NCI-H2081 (cell line): ENCODE measurements at places on chromosomes 3 and 15.

DNA sequence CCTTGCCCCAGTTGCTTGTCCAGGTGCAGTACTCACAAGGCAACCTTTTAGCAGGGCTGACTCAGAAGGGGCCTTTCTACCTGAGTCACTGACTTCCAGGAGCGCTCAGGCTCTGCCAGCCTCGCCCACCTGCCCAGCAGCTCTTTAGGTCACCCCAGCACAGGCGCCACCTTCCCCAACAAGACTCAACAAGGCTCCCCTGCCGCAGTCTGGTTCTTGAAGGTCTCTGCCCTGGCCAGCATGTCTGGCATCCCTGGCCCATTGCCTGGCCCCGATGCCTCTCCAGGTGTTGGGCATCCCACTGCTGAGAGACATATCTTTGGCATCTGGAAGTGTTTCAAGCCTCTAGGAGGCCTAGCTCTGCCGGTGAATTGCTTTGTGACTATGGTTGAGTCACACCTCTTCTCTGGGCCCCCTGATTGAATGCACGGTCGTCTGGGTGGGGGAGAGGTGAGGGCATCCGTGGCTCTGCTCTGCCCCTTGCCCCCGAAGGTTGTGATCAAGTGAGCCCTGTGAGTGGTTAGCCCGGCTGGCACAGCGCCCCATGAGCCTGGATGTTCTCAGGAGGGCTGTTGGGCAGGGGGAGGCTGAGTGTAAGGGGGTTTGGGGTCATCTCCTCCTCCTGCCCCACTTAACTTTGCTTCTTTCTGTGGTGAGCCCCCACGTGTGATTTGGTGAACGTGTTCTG lies 21.6 kb downstream of the SNX33 start:
- no peak for DNase-seq

GRCh38 chr15:70652341-70652740 lies 111.0 kb downstream of the UACA start:
- DNase-seq, result no peak

- no peak for DNase-seq
Observed at GRCh38 chr3:60758171-60758570, 493.1 kb downstream of the FHIT start.

DNA sequence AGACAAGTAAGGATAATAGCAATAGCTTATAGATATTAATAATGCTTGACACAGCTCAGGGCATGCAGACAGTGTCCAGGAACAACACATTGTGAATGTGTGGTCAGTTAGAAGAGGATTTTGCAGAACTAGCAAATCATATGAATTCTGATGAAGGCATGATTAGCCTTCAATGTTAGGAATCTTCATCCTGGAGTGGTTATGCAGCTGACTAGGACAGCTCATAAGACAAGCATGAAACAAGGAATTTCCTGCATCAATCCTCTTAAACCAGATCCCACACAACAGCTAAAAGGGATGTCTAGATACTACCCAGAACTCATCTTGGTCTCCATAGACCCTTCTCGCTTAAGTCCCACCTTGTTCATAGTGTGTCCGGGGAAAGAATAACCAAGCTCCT lies 499.0 kb upstream of the ATP11B start:
- no peak for DNase-seq

GRCh38 chr15:75230551-75231371 lies 27.4 kb upstream of the GOLGA6C start:
- no peak for DNase-seq

DNA sequence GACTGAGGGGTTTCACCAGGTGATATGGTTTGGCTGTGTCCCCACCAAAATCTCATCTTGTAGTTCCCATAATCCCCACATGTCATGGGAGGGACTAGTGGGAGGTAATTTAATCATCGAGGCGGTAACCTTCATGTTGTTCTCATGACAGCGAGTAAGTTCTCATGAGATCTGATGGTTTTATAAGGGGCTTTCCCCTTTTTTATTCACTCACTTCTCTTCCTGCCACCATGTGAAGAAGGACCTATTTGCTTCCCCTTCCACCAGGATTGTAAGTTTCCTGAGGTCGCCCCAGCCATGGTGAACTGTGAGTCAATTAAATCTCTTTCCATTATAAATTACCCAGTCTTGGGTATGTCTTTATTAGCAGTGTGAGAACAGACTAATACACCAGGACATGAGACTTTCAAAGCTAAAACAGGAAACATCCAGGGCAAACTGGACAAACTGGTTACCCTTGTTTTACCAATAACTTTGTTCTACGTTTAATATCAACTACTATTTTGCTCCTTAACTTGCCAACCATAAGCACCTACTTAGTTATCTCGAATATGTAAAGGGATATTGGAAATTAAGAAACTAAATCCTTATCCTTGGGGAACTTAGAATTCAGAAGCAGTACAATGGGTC lies 98.2 kb downstream of the MYH15 start:
- no peak for DNase-seq
